ENCODE measurements at places on chromosomes 11 and 22.

DNA sequence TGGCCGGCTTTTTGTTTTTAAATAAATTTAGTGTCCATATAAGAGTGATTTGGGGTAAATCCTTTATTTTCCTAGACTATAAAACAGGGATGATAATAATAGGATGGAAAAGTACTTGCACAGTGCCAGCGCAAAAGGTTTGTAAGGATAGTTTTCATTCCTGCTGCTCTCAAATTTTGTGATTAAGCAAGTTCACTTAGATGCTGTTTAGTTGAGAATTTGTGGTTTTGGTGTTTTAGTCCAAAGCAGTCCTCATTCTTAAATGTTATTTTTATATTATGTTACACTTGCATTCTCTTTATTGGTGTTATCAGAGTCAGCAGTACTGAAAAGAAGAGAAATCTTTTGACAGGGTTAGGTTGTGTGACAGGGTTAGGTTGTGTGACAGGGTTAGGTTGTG, 47.9 kb downstream of the PPP6R3 start:
- DNase-seq: peak; percentile 9

- DNase-seq: no peak
These were observed 66.1 kb downstream of the SLC36A4 start for GRCh38 chr11:93131709-93132108.

DNA sequence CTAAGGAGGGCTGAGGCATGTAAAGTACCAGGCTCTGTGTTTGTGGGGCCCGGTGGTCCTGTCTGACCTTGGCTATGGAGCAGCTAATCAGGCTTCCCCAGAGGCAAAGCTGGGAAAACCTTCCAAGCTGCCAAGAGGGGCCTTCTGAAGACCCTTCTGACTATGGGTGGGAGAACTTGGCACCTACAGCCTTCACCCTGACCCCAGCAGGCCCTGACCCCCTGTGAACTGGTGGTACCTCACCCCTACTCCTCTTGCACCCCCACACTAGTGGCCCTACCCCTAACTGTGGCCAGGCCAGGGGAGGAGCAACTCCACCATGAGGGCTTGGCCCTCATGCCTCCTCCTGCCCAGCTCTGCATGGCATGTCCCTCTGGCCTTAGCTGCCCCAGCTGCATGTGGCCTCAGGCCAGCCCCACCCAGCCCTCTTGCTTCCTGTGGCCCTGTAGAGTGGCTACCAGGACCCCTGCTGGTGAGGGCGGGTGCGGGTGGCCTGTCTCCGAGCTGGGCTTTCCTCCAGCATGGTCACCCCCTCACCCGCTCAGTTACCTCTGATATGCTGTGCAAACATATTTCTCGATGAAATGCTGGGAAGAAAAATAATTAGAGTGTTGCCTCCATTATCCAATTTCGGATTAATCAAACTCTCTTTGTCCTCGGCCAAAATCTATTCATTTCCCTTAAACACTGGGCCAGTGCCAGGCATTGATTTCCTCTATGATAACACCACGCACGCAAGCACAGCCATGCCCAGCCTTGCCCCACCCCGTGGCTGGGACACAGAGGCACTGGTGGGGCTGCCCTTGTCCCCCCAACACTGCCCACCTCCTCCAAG, 7.5 kb downstream of the GNAZ start:
- no peak for DNase-seq

- DNase-seq: no peak
These were observed 257.7 kb upstream of the CCDC90B start for GRCh38 chr11:83543706-83544439.

DNA sequence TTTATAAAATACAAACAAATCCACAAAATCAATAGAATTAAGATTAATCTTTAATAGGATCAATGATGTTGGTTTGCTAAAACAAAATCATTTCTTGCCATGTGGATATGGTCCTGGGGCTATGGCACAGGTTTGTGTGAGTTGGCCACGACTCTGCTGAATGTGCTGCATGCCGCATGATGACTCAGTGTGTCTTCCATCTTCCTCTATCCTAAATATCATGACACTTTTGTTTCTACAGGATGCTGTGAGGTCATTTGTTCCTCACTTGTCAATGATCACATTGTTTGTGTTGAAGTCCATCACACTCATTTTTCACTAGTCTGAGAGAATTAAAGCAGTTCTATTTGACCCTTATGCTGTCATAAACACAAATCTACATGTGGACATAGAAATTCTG, 167.2 kb upstream of the ZBED5 start:
- DNase-seq: no peak

DNA sequence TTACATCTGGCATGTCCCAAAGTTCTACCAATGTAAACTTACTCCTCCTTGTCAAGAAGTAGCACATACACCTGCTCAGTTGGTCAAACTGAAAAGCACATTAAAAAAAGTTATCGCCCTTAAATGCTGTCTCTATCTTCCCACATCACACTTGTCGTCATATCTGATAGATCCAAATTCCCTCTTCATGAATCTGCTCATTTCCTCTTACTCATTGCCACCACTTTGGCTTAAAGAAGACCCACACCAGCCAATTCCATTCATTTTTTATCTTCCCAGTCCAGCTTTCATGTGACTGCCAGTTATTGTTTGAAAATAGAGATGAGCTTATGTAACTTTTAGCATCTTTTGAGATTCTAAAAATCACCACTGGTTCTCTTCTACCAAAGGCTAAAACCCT, 305.9 kb upstream of the MTNR1B start:
- no peak for DNase-seq

GRCh38 chr22:44158816-44159215, 21.9 kb upstream of the PARVG start:
- DNase-seq: no peak

GRCh38 chr11:69654001-69654659, 13.2 kb downstream of the CCND1 start:
- DNase-seq: no peak

DNA sequence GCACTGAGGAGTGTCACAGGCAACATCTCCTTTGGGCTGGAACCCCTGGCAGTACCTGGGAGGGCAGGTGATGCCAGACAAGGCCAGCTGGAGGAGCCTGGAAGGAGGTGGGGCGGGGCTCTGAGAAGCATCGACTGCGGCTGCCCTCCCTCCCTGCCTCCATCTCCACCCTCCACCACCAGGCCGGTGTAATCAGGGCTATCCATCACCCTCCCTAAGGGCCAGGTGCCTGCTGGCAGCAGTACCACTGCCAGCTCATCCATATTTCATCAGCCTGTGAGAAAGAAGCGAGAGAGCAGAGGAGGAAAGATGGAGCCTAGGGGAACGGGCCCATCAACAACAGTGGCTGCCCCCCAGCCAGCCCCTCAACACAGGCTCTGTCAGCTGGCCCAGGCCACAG, 51.4 kb upstream of the RASD2 start:
- DNase-seq: no peak

DNA sequence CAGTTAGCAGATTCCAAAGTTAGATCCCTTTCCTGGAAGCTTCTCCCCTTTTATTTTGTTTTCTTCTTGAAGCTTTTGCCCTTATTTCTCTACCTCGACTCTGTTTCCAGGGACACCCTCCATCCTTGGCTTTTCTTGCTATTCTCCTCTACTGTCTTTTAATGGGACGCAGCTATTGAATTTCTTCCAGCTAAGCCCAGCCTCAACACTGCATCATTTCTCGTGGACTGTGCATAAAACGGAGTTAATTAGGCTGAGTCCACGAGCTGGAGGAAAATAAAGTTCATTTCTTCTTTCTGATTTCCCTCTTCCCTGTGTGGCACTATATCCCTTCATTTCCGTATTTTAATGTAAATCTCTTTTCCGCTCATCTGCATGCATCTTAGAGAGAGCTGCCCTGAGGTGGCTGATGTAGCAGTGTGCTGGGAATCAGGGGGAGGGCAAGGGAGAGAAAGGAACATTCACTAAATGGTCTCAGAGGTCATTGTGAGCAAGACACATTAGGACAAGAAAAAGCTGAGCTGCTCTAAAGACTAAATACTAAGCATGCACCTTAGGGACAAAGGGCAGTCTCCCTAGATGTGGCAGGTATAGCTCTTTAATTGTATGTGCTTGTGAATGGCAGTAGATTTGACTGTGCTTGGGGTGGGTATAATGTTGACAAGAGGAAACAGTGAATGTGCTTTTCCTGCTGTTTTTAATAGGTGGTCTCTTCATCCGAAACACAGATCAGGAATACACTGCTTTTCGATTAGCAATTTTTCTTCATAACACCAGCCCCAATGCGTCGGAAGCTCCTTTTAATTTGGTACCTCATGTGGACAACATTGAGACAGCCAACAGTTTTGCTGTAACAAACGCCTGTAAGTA, 1.9 kb downstream of the GRIA4 start:
- no peak for DNase-seq

DNA sequence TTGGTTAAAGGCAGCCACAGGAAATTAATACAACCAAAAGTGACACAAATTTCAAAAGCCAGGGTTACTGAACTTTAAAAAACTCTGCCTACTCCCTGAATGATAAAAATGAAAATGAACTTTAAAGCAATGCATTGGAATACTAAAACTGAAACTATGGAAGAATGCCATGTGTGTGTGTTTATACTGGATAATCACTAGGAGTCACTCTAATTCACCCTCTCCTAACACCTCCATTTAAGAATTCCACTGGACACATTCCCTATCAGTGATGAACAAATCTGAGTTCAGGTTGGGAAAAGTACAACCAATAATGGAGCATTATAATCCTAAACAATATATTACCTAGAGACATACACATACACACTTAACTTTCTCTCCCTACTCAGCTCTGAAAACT, 27.5 kb upstream of the PLAAT3 start:
- DNase-seq: no peak

- no peak for DNase-seq
These were observed 63.7 kb upstream of the NNMT start for GRCh38 chr11:114232400-114233059.

- DNase-seq: no peak
These were observed 722 bp upstream of the GUCY1A2 start for GRCh38 chr11:107018902-107019493.

All from BJ (cell line).